Activated B cell treated with CpG ODN at 0.5 μM for 24 hours (primary cell): ENCODE measurements at places on chromosomes 5 and 9.

DNA sequence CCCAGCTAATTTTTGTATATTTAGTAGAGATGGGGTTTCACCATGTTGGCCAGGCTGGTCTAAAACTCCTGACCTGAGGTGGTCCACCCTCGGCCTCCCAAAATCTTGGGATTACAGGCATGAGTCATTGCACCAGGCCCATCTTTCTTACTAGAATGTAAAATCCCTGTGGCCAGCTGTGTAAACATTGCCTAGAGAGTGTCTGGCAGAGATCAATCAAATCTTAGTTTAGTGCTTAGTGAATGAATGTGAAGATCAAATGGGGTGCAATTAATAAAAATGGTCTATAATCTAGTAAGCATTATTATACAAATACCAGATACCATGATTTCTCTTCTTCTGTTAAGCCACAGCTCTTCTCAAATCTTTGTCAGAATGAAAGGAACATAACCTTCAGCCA, 289.9 kb downstream of the KCTD16 start:
- H3K36me3 ChIP-seq, result no peaks in the 10 kb centered on the region
- no peaks in the 10 kb centered on the region for H3K27me3 ChIP-seq
- no peak overlapping the region for H3K27ac ChIP-seq
- no peak overlapping the region for H3K4me3 ChIP-seq
- DNase-seq, result no peak
- H3K4me1 ChIP-seq, result no peaks in the 10 kb centered on the region

- peak overlapping the region; percentile 7 for H3K4me3 ChIP-seq
- no peak overlapping the region for H3K27ac ChIP-seq
- H3K27me3 ChIP-seq, result peaks cover 50% of the 10 kb centered on the region
- H3K36me3 ChIP-seq, result peaks cover 2% of the 10 kb centered on the region
- no peak for DNase-seq
These were observed 379 bp downstream of the PCDHGA3 start for GRCh38 chr5:141343953-141344463.

- no peaks in the 10 kb centered on the region for H3K36me3 ChIP-seq
- H3K4me1 ChIP-seq, result no peaks in the 10 kb centered on the region
- no peaks in the 10 kb centered on the region for H3K27me3 ChIP-seq
- H3K4me3 ChIP-seq, result no peak overlapping the region
These were observed 139.8 kb upstream of the BASP1 start for GRCh38 chr5:17077440-17078233.

DNA sequence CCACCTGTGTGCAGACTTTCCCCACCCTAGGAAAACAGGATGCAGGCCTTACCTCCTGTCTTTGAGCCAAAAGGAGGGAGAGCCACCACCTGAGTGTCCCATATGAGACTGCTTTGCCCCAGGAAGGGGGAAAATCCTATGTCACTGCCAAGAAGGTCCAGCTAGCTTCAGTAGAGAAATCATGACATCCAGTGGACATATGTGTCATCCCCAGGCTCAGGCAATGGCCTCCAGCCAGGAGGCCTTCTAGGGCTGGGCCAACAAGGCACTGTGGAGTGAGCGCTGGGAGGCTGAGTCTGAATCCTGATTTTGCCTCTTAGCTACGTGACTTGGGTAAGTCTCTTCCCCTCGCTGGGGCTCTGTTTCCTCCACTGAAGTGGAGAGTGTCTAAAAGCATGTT, 60.2 kb downstream of the SMIM23 start:
- peaks cover 8% of the 10 kb centered on the region for H3K36me3 ChIP-seq
- no peaks in the 10 kb centered on the region for H3K4me1 ChIP-seq
- no peak overlapping the region for H3K27ac ChIP-seq
- H3K4me3 ChIP-seq, result no peak overlapping the region
